Spinal cord (tissue), 10 donors: ENCODE measurements at places on chromosomes 16 and 17. TPM values are rescaled to one million over a fixed set of nuclear protein-coding genes. Genes with fewer than 3 reads are reported as not detected.

DNA sequence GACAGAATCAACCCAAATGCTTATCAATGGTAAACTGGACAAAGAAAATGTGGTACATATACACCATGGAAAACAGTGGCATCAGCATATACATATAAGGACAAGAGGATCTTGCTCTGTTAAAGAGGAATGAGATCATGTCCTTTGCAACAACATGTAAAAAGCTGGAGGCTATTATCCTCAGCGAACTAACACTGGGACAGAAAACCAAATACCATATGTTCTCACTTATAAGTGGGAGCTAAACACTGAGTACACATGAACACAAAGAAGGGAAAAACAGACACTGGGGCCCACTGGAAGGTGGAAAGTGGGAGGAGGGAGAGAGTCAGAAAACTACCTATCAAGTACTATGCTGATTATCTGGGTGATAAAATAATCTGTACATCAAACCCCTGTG is 447.3 kb upstream of the MAF start:
- no peak for DNase-seq

GRCh38 chr16:57324749-57325148 is 33.8 kb upstream of the CCL22 start:
- DNase-seq: no peak

DNA sequence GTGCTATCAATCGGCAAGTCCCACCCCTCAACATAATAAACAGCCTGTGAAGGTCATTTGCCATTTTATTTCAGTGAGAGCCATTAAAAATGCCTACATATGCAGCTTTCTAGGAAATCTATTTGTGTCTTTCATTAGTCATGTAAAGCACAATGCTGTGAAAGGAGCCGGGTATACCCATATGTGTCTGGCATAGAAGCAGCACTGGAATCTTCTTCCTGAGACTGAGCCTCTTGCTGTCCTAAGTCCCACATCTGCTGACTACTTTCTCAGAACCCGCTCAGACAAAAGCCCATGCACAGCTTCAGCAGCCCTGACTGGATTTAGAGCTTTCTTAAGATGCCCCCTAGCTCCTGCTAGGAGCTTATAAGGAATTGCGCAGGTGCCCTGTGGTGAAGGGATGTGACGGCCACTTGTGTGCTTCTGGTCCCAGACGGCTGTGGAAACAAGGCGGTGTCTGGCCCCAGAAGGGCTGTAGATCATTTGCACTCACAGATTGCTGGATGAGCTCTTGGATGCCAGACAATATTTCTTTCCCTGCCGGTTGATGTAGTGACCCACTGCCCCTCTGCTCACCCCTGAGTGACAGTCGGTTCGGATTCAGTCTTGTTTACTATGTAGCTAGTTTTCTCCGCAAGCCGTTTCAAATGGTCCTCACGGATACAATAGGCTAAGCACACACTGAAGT is 172.2 kb downstream of the ANKFN1 start:
- peak; percentile 37 for DNase-seq

The ACSM3 gene
- polyA plus RNA-seq: 4.2 TPM

- DNase-seq: peak; percentile 73
These were observed 267.7 kb downstream of the FTO start for GRCh38 chr16:53971616-53972015.

DNA sequence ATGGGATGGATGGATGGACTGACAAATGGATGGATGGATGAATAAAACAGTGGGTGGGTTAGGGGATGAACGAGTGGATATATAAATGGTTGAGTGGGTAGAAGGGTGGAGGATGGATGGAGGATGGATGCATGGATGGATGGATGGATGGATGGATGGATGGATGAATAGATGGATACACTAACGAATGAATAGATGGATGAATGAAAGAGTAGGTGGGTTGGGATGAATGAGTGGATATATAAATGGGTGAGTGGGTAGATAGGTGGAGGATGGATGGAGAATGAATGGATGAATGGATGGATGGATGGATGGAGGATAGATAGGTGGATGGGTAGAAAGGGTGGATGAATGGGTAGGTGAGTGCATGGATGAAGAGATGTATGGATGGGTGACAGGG is 62.1 kb downstream of the CDYL2 start:
- DNase-seq: no peak

DNA sequence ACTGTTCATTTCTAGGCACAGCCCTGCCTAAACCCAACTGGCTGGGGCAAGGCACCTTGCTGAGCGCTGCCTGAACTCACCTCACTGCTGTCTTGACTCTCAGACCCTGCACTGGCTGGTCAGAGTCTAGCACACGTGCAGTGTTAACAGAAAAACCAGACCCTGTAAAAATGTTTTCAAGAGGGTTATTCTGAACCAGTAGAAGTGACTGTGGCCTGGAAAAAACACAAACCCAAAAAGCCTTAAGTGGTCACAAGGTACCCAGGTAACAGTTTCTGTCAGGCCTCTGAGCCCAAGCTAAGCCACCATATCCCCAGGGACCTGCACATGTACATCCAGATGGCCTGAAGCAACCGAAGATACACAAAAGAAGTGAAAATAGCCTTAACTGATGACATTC is 6.1 kb upstream of the EIF4A3 start:
- no peak for DNase-seq

The SCGB1C2 gene
- polyA plus RNA-seq: not detected

The TSPAN10 gene
- 1.6 TPM for polyA plus RNA-seq

The EVPLL gene
- polyA plus RNA-seq: 0.70 TPM

DNA sequence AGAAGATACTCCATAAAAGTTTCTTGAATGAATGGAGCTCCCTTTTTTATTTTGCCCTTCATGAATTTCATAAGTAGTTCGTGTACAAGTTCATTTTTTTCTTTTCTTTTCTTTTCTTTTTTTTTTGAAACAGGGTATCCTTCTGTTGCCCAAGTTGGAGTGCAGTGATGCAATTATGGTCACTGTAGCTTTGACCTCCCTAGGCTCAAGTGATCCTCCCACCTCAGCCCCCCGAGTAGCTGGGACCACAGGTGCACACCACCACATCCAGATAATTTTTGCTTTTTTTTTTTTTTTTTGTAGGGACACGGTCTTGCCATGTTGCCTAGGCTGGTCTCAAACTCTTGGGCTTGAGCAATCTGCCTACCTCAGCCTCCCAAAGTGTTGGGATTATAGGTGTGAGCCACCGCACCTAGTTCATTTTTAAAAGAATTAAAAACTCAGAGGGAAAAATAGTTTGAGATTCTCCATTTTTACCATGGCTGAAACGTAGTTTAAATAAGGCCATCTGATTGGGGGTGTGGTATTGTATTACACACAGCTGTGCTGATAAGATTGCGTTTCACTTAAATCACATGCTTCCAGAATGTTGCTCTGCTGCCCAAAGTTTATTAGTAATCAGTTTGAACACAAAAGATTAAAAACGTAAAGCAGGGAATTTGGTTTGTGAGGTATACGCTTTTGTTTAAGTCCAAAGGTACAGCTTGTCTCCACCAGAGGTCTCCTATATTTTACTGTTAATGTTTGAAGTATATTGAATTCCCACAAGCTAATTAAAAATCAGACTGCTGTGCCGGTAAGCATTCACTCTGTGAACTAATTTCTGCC is 154.1 kb downstream of the SOCS1 start:
- DNase-seq: no peak

- no peak for DNase-seq
These were observed 699 bp downstream of the FAM222B start for GRCh38 chr17:28841901-28842281.

GRCh38 chr17:7046127-7046724 is 2.3 kb upstream of the SLC16A11 start:
- no peak for DNase-seq

The KCTD19 gene
- polyA plus RNA-seq: 2.7 TPM

GRCh38 chr17:56528696-56529095 is 64.8 kb upstream of the NOG start:
- no peak for DNase-seq

DNA sequence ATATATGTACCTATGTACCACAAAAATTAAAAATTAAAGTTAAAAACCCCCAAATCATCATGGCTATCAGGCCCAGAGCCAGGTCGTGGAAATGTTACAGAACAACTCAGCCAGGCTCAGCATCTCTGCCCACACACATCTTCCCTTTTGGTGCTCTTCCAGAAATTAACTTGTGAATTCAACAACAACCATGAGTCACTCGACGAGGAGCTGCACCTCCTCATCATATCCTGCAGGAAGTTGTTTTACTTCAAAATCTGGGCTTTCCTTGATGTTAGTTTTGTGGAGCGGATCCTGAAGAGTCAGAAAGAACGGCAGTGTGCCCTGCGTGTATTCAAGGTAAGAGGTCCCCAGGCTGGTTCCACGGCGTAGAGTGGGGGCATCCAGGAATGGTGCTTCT is 10.6 kb downstream of the FBXO39 start:
- no peak for DNase-seq

GRCh38 chr16:24972608-24973220 is 42.5 kb downstream of the ARHGAP17 start:
- no peak for DNase-seq

The MYH8 gene
- 2.5 TPM for polyA plus RNA-seq

GRCh38 chr16:89170346-89171215 is 967 bp upstream of the CDH15 start:
- no peak for DNase-seq

- no peak for DNase-seq
These were observed 20.5 kb downstream of the CLEC16A start for GRCh38 chr16:10964891-10965326.

GRCh38 chr17:12406623-12407215 is 259.0 kb upstream of the MYOCD start:
- no peak for DNase-seq

The AANAT gene
- 0.83 TPM for polyA plus RNA-seq

The TMIGD1 gene
- polyA plus RNA-seq: not detected

The LSM12 gene
- 41.8 TPM for polyA plus RNA-seq

- DNase-seq: no peak
These were observed 23.5 kb downstream of the TADA2A start for GRCh38 chr17:37430051-37430627.

The HEATR9 gene
- polyA plus RNA-seq: 0.44 TPM

GRCh38 chr17:80957461-80957941 is 34.1 kb upstream of the CHMP6 start:
- no peak for DNase-seq

The EME2 gene
- polyA plus RNA-seq: 17.8 TPM

The GNG13 gene
- 1.0 TPM for polyA plus RNA-seq

The TBX2 gene
- polyA plus RNA-seq: 13.0 TPM

DNA sequence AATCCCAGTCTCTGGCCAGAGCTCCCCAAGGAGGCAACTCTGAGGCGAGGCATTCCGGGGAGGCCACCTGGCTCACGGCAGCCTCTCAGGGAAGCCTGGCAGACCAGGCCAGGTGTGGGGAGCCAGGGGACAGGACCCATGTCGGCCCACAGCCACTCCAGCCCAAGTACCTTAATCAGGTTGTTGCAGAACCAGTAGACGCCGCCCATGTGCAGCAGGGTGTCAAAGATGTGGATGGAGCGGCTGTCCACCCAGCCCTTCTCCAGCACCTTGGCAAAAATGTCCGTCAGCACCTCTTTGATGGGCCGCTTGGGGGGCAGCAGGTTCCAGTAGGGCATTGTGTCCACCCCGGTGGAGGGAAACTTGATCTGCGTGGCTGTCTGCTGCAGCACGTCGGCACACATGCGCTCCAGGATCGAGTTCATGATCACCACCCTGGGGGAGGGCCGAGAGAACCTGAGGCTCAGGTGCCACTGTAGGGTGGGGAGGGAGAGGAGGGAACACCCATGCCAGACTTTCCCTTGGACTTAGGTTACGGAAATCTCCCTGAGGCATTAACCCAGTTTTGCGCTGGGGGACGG is 7.8 kb downstream of the CSF3 start:
- no peak for DNase-seq

DNA sequence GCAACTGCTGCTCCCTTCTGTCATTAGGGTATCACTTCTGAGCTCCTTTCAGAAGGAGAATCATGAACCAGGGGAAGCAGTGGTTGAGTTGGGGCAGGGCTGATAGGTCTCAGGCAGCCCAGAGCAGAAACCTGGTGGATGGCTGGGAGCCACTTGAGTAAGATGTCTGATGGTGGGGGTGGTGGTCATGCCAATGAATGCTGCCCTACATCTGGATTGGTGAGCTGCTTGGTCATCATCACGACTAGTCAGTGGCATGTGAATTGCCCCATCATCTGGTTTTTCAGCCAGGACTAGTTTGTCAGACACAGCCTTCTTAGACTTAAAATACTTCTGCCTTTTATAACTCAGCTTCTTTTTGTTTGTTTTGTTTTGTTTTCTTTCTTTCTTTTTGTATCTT is 2.6 kb downstream of the GID4 start:
- DNase-seq: no peak

DNA sequence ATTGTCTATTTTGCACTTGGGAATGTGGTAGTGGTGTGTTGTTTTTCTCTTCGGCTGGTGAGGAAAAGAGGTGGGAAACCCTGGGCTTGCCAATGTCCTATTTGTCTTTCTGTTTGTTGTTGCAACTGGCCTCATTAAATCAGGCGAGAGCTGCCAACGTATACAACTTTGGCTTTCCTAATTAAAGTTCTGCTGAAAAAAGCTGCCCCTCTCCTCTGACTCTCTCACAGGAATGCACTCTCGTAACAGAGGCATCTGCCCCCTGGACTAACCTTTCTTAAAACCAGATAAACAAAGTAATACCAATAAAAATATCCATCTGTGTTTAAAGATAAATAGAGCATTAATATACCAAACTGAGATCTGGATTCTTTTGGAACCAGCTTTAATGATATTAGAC is 7.8 kb downstream of the CDRT15 start:
- DNase-seq: peak; percentile 28

DNA sequence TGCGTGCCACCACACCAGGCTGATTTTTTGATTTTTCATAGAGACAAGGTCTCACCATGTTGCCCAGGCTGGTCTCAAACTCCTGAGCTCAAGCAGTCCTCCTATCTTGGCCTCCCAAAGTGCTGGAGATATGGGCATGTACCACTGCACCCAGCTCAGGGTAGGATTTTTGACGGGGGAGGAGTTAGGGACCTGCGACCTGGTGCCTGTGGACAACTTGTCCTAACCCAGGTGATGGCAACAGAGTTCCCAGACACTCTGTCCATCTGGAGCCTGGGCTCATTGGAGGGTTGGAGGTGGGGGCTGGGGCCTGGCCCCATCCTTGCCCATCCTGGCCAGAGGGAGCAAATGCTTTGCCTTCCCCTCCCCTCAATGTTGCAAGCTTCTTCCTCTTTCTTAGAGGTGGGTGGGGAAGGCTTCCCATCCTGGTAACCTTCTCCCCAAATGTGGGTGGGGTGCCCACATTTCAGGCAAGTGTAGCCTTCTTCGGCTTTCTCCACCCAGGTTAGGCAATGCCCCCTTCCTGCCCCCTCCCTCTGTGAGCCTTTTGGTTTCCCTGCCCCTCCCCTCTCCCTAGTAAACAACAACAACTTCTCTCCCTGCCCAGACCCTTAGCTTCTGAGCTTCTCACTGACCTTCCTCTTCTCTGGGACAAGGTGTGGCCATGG is 24.9 kb downstream of the RARA start:
- DNase-seq: no peak
